Activated CD4-positive, alpha-beta T cell treated with anti-CD3 and anti-CD28 coated beads, Interleukin-2, amount 50 U/mL, for 1 hour (primary cell): ENCODE measurements at places on chromosomes 2 and 18.

DNA sequence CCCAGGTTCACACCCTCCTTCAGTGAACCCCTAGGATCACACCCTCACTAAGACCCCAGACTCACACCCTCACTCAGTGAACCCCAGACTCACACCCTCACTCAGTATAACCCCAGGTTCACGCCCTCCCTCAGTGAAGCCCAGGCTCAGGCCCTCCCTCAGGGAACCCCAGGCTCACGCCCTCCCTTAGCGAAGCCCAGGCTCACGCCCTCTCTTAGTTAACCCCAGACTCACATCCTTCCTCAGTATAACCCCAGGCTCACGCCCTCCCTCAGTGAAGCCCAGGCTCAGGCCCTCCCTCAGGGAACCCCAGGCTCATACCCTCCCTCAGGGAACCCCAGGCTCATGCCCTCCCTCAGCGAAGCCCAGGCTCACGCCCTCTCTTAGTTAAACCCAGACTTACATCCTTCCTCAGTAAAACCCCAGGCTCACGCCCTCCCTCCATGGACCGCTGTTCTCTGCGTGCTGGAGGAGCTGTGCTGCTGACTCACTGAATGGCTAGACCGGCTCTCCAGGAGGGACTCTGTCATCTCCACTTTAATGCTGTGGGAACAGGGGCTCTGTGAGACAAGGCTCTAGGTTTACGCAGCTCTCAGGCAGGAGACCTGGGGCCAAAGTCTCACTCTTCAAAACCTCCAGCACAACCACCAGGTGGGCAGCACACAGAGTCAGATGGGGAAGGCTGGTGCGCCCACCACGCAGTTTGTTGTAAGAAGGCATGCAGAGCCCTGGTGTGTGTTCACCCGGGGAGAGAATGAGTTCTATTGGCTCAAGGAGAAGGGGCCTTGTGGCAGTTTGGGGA is 506.9 kb upstream of the MYT1L start:
- DNase-seq: no peak

DNA sequence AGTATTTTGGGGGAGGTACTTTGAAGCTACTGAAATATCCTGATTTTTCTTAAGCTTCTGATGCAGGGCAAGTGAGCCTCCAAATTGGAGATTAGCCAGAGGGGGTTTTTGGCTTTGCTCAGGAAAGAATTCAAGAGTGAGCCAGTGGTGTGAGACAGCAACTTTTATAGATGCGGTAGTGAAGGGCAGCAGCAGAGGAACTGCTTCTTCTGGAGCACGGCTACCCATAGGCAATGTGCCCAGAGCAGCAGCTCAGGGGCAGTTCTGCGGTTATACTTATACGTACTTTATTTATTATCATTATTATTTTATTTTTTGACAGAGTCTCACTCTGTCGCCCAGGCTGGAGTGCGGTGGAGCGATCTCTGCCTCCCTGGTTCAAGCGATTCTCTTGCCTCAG is 19.8 kb upstream of the NT5DC4 start:
- DNase-seq: no peak

- DNase-seq: no peak
Observed at GRCh38 chr18:54641734-54642133, 50.7 kb downstream of the DYNAP start.

DNA sequence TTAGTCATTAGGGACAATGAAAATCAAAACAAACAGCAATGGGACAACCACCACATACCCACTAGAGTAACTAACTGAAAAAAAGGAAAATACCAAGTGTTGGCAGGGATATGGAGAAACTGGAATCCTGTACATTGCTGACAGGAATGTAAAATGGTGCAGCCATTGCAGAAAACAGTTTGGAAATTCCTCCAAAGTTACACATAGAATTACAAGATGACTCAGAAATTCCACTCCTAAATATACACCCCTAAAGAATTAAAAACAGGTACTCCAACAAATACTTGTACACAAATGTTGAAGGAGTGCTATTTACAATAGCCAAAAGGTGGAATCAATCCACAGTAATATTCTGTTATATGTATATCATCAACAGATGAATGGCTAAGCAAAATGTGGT is 110.9 kb downstream of the ROCK1 start:
- no peak for DNase-seq

GRCh38 chr18:13893418-13893760 is 21.9 kb downstream of the MC2R start:
- DNase-seq: no peak
